ENCODE measurements at places on chromosomes 4 and X.
A peak's percentile ranks its signal among the peaks of the same experiment; 100 is the strongest.

DNA sequence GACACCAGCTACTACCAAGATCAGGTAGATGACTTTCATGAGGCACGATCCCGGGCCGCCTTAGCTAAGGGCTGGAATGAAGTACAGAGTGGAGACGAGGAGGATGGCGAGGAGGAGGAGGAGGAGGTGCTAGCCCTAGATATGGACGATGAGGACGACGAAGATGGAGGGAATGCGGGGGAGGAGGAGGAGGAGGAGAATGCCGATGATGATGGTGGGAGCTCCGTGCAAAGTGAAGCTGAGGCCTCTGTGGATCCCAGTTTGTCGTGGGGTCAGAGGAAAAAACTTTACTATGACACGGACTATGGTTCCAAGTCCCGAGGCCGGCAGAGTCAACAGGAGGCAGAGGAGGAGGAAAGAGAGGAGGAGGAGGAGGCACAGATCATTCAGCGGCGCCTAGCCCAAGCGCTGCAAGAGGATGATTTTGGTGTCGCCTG is 481 bp downstream of the UTP3 start:
- no peak for DNase-seq

GRCh38 chrX:45783002-45783401 is 582.3 kb upstream of the DIPK2B start:
- DNase-seq: no peak

DNA sequence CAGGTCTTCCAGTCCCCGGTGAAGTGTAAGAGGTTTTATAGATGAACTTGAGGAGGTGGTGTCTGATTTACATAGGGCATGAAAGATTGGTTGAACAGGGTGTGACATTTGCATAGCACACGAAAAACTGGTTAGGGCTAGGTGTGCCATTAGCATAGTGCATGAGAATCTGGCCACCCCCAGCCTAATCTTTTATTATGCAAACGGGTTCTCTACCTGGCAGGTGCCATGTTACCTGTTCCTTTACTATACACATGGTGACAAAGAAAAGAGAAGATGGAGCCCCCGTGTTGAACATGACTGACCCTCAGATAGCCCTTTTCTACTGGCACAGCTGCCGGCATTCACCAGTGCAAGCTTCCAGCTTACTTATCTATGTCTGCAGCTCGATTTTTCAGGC is 71.0 kb downstream of the UCHL1 start:
- DNase-seq: no peak

DNA sequence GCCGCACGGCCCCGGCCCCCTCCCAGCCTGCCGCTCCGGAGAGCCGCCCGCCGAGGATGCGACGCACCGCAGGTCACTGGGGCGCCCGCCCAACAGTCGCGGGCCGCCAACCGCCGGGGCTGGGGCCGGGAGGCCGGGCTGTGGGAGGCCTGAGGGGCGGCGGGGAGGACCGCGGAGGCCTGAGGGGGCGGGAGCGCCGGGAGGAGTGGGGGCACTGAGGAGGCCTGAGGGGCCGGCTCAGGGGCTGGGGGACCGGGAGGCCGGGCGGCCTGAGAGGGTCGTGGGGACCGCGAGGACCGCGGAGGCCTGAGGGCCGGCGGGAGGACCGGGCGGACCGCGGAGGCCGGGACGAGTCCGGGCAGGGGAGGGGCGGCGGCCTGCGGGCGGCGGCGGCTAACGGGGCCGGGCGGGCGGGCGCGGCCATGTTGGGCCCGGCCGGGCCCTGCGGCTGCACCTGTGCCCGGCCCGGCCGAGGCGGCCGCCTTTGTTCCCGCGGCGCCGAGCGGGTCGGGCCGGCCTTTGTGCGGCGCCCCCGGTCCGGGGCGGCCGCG is 353 bp downstream of the NSD2 start:
- DNase-seq: peak; percentile 29

DNA sequence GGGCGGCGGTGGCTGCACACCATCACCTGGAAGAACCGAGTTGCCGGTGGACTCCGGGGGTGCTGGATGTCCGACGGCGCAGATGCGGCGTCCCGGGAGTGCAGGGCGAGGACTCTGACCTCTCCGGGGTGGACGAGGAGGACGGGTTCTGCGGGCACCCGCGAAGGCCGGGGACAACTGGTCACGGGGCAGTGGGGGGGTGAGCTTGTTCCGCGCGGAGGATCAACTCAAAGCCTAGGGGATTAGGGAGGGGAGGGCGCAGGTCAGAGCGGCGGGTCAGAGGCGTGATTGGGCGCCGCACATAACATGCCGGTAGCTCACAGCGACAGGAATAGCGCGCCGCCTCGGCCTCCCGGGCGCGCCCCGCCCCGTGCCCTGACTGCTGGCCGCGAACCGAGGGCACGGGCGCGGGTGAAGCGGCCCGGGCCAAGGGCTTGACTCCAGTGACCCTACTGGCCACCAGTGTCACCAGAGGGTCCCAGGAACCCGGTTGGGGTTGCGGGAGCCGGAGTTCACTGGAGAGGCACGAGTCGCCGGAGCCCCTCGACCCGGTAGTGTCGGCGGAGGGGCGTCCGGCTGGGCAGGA is at the start of gene KLHL34:
Gene KLHL34, minus strand, starts transcription at position 179 of the 586 bp plus-strand sequence. CDS start 542 bp downstream, outside the sequence.
- DNase-seq: no peak

DNA sequence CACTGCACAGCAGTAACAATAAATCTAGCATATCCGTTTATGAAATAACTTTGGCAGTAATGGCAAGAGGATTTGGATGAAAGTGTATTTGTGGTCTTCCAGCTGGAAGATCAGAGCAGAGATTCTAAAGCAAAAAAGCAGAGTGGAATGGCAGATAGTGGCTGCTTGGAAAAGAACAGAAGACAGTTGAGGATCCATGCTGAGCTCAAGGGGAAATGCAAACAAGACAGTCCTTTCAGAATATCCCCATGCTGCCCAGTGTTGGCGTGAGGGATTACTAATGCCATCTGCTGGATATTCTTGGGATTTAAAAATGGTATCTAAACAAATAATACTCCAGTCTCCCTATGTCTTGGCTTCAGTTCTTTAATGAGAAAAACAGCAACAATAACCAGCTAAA is 629.1 kb upstream of the ATOH1 start:
- DNase-seq: peak; percentile 41

DNA sequence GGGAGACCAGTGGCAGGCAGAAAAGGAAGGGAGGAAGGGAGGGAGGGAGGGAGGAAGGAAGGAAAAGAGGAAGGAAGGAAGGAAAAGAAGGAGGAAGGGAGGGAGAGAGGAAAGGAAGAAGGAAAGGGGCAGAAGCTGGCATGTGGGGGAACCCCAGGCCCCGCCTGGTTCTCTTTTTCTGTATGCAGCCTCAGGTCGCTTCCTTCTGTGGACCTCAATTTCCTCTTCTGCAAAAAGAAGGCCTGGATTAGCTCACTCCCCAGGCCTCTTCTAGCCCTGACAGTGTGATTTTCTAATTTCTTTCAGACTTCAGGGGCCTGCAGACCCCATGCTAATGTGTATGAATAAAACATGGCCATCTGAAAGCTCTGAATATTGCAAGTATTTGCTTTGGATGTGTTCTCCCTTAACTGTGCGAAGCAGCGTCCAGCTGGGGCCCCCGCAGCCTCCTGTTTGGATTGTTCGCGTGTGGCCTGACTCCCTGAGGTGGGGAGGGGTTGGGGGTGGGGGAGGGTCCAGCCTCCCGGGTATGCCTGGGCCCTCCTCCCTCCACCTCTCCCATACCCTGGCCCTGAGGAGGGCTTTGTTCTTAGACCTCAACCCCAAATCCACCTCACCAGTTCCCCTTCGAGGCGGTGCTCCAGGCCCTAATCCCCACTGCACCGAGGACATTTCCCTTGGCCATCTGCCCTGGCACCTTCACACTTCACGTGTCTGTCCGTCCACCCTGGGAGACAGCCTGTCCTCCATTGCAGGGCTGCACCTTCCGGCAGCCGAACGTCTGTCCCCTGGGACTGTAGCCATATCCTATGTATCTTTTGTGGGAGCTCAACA is 199.9 kb upstream of the ATP6AP2 start:
- no peak for DNase-seq

- DNase-seq: no peak
These were observed 85.6 kb downstream of the SLIT2 start for GRCh38 chr4:20337261-20337664.

DNA sequence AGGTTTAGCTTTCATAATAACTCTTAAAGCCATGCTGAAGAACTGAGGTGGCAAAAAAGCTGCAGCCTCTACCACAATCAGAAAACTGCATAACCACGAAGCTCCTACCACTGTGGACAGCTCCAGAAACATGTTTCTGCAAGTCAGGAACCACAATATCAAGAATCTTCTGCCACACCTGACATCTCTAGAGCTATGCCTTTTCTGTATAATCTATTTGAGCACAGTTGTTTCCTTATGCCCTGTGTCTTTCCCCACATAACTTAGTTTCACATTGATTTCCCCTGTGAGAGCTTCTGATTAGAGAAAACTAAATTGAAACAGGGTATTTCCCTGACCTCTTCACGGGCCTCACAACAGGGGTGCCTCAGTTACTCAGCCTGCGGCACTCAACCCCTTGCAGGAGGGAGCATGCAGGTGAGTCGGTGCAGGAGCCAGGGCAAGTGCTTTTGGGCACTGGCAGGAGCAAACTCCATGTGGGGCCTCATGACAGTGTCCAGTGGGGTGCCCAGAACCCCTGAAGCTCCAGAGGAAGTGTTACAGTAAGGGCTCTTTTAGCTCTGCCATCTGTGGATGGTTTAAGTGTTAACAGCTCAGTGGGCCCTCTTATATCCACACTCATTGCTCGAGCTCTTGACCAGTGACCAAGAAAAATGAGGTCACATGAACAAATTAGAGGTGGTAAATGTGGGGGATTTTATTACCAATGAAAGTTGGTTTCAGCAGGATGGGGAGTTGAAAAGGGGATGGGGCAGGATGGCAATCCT is 132.8 kb upstream of the BMP3 start:
- DNase-seq: no peak

GRCh38 chr4:130393642-130394041 is 1297.7 kb downstream of the C4orf33 start:
- no peak for DNase-seq

GRCh38 chrX:143873343-143873742 is 10.5 kb upstream of the UBE2NL start:
- no peak for DNase-seq

DNA sequence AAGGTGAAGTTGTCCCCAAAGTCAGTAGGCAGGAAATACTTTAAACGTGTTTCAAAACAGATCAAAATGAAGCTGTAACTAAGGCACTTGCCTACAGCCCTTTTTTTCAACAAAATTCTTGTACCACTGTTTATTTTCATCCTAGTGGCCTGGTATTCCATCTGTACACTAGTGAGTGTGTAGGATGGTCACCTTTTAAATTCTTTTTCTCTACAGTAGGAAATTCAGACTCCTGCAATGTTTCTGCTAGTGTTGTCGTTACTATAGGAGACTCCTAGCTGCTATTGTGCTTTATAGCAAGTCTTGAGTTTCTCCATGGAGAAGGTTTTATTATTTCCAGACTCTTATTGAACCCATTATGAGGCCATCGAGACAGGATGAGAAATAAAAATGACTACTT is 7.0 kb upstream of the NHS start:
- no peak for DNase-seq

DNA sequence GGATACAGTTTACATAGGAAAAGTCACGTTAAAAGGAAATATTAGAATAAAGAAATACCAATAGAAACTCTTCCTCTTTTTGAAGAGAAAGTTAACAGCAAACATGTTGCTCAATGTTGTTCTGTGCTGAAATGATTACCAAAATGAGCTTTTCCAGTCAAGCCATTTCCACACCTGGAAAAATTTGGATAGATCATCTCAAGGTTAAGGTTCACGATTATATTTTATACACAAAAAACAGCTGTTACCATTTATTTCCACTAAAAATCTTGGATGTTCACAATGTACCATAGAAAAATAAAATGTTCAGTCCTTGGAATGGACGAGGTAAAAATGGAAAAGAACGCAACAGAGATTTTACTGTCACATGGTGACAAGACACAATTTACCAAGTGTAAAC is 218.7 kb downstream of the SCFD2 start:
- no peak for DNase-seq

- DNase-seq: no peak
These were observed 33.1 kb downstream of the PDK3 start for GRCh38 chrX:24498181-24498580.

GRCh38 chr4:66567551-66567950 is 897.3 kb upstream of the EPHA5 start:
- DNase-seq: no peak

DNA sequence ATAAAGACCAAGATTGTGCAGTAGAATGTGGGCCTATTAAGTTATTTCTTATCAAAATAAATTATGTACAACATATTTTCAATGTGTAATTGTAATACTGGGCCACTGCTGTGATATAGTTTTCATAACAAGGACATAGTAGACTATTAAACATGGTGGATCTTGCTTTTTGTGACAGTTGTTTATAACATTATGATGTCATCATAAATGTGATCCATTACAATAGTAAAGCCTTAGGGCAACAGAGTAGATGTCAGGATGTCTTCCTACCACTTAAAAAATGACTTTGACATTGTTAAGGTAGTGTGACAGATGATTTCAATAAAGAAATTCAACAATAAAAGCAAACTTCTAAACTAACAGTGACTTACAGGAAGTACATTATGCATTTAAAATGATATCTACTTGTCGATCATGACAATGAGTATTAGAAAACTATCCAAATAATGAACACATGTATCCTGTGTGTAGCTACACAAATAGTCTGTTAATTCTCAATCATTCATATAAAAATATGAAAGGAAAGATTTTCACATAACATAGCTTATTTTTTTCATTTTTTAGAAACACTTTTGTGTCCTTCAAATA is 5.3 kb upstream of the AGA start:
- DNase-seq: no peak

GRCh38 chr4:48139691-48140090 is 5.6 kb upstream of the TXK start:
- no peak for DNase-seq

DNA sequence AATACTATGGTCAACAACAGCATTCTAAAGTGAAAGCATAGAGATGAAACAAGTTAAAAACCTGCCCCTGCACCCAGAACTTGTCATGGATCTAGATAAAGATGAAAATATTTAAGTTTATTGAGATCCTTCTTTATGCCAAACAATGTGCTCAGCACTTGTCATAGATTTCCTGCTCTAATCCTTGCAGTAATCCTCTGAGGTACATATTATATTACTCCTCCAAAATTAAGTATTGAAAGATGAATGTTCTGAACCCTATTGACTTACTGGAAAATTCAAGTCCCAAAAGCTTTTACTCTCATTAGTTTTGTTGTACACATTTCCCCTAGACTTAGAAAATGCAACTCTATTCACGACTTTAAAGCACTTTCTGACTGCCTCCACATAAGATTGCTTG is 35.6 kb downstream of the CAMK2D start:
- no peak for DNase-seq

- DNase-seq: no peak
These were observed 94.1 kb upstream of the MID1 start for GRCh38 chrX:10714531-10714930.

DNA sequence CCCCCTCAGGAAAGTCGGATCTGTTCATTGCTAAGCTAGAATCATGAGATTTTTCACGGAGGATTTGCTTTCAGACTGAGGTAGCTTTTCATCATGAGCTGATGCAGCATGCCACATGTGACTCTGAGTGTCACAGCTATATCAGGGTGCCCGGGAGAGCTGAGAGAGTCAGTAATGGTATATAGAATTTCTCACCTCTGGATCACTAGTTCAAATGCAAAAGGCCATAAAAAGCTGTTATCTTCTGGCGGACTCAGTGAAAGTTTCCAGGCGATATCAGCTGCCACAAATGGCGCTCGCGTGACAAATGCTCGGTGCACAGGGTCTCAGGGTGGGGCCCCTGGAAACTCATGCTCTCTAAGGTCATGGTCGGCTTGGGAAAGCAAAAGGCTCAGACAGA is 150.1 kb downstream of the DHX15 start:
- DNase-seq: no peak

- no peak for DNase-seq
These were observed 5.3 kb downstream of the IGFBP7 start for GRCh38 chr4:57104706-57105560.

- DNase-seq: no peak
These were observed 26.3 kb upstream of the ACTRT1 start for GRCh38 chrX:128078545-128078944.

Data from right lung (tissue), 10 donors.